NCI-H2171 (cell line): ENCODE measurements at places on chromosomes 1 and 21.

GRCh38 chr1:64241069-64241468 lies 37.6 kb downstream of the UBE2U start:
- DNase-seq: no peak

- DNase-seq: no peak
These were observed 151.0 kb downstream of the ST6GALNAC3 start for GRCh38 chr1:76225526-76225925.

DNA sequence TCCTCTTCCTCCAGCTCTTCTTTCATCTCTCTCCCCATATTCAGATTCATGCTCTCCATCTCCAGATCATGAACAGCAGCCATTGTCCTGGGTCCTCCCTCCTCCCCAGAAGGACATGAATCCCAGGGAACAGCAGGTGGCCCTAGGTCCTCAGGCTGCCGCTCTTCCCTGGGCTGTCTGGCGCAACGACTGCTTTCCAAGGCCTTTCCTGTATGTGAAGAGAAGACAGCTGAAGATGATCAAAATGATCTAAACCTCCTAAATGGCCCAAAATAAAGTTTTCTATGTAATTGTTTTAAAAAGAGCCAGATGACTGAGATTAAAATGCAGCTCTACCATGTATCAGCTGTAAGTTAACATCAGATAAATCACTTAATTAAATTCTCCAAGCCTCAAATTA lies 22.5 kb downstream of the RHBDL2 start:
- DNase-seq: no peak

- no peak for DNase-seq
These were observed 79.8 kb downstream of the PKN2 start for GRCh38 chr1:88763649-88764406.

GRCh38 chr21:32803651-32804050 lies 32.1 kb upstream of the PAXBP1 start:
- DNase-seq: no peak

DNA sequence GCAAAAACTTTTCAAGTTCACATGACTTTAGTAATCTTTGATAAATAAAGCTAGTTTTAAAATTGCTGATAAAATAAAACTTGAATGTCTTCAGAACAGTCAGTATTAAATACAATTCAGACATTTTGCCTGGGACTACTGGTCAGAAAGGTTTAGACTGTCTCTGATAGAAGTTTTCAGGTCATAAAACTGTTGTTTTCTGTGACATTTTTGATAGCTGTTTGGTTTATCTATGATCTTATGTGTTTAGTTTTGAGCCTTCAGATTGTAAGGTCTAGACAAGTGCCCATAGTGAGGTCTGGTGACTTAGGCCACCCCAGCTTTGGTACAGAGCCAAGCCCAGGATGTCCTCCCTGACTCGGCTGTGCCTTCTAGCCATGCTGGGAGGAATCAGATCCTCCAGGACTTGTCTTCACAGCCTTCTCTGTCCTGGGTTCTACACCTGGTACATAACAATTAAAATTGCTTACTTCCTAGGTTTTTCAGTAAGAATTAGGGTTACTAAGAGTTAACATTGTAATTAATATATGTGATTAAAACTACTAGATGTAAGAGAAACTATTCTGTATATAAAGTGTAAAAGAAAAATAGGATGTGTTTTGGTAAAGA lies 15.1 kb upstream of the DNAH14 start:
- DNase-seq: no peak

- no peak for DNase-seq
These were observed 1.5 kb downstream of the RALGPS2 start for GRCh38 chr1:178726545-178726944.

DNA sequence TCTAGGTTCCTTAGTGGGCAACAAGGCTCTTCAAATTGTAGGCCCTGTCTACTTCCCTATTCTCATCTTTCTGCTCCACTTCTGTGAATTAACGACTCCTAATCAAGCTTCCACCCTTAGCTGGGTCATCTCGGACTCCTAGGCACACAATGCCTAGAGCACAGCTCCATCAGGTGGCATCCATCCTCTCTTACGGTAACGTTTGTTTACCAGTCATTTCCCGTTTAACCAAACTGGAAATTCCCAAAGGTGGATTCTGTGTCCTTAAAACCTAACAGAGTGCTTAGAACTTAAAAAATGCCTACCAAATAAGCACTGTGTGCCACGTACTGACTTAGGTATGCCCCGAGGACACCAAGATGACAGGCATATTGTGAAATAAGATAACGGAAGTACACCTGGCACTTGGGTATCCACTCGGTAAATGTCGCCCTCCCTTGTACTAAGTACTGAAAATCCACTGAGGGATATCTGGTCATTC lies 1.5 kb downstream of the PARP1 start:
- no peak for DNase-seq

- DNase-seq: no peak
These were observed 424.3 kb downstream of the KCNT2 start for GRCh38 chr1:196183941-196184340.

GRCh38 chr1:244712669-244713068 lies 59.7 kb downstream of the DESI2 start:
- no peak for DNase-seq

- no peak for DNase-seq
These were observed 21.6 kb upstream of the RGL1 start for GRCh38 chr1:183783342-183783741.

DNA sequence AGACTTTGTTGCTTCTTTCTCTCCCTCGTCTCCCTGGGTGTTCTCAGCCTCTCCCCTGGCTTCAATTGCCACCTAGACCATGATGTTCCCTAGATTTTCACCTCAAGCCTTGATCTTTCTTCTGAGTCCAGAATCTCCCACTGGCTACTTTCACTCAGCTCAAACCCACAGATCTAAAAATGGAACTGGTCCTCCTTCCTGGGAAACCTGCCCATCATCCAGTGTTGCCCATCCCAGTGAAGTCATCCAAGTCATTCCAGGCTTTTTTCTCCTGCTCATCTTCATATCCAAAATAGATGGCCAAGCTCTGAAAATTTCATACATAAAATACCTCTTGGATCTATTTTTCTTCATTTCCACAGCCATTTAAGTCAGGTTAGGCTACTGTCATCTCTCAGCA lies 347.4 kb downstream of the KCNH1 start:
- DNase-seq: no peak

GRCh38 chr1:79040424-79041082 lies 34.0 kb upstream of the ADGRL4 start:
- DNase-seq: no peak

DNA sequence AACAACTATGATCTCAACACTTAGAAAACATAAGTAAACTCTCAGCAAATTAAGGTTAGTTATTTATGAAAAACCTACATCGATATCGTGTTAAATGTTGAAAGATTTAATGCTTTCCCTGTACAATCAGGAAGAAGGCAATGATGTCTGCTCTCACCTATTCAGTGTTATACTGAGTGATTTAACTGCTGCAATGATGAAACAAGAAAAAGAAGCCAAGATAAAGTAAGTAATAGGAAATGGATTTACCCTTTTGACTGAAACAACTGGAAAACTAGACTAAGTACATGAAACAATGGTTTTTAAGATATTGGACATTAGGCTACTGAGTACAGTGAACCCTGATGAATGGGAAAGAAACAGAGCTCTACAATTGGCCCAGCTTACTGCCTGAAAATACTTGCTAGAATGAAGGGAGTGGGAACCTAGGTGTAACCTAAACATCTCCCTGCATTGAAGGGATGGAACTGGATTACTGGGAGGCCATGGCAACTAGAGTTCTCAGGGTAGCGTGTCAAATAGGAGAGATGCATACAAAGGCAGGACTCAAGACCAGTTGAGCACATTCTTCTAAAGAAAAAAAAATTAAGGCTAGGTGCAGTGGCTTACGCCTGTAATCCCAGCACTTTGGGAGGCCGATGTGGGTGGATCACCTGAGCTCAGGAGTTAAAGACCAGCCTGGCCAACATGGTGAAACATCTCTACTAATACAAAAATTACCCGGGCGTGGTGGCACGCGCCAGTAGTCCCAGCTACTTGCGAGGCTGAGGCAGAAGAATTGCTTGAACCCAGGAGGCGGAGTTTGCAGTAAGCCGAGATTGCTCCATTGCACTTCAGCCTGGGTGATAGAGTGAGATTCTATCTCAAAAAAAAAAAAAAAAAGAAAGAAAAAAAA lies 37.3 kb downstream of the SNRPE start:
- no peak for DNase-seq

GRCh38 chr1:3695326-3696217 lies 43.3 kb downstream of the TP73 start:
- no peak for DNase-seq

- DNase-seq: peak; percentile 51
These were observed 11.7 kb upstream of the HSD11B1 start for GRCh38 chr1:209692745-209693504.

DNA sequence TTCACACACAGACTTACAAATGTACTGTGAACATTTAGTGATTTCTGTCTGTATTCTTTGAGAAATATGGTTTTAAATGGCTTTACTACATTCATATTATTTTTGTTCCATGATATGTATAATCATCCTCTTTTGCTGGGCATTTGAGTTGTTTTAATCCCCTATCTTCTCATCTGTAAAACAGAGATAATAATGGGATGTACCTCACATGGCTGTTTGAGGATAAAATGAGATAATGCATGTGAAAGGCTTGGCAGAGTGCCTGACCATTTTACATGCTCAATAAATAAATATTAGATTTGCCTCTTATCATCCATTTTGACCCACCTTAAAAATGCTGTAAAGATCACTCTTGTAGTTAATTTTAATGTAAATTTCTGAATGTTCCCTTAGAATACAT lies 197.2 kb downstream of the C1orf94 start:
- DNase-seq: no peak

DNA sequence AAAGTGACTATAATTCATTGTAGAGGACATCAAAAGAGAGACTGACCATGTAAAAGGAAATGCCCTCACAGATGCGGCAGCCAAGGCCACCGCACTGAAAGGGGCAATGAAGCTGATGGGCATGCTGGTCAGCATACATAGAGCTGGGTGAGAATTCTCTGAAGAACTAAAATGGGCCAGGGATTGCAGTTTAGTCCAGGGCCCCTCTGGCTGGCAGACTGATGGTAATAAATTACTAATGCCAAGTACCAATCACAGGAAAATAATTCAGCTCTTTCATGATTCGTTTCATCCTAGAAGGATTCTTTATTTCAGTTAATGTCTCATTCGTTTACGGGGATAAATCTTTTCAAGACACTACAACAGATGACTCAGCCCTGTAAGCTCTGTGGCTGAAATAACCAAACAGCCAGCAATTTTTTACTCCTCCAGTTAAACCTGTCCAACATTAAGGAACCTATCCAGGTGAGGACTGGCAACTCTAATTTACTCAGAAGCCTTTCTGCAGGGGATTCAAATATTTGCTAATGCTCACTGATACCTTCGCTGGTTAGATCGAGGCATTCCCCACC lies 56.9 kb upstream of the MAP1LC3C start:
- DNase-seq: no peak

GRCh38 chr1:241270016-241270415 lies 87.0 kb downstream of the RGS7 start:
- DNase-seq: no peak

DNA sequence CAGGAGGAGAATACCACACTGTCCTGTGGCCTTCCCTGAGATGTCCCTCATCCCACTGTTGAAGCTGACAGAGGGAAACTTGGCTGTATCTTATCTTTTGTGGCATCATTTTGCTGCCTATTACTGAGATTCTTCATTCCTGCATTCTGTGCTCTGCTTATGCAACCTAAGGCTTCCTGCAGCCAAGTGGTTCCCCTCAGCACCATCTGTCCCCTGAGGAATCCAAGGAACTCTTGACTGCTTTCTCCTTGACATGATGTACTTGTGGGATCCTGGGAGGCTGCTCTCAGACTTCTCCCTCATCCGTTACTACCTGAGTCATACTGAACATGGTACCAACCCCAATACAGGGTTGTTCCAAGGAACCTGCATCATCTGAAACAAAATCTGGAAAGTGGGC lies 21.1 kb upstream of the RIMKLA start:
- no peak for DNase-seq

GRCh38 chr1:110620686-110621085 lies 14.5 kb upstream of the KCNA2 start:
- DNase-seq: no peak

GRCh38 chr1:197145446-197146024 lies 934 bp downstream of the ASPM start:
- DNase-seq: no peak

GRCh38 chr1:63867429-63868176 lies 93.8 kb downstream of the ROR1 start:
- no peak for DNase-seq

DNA sequence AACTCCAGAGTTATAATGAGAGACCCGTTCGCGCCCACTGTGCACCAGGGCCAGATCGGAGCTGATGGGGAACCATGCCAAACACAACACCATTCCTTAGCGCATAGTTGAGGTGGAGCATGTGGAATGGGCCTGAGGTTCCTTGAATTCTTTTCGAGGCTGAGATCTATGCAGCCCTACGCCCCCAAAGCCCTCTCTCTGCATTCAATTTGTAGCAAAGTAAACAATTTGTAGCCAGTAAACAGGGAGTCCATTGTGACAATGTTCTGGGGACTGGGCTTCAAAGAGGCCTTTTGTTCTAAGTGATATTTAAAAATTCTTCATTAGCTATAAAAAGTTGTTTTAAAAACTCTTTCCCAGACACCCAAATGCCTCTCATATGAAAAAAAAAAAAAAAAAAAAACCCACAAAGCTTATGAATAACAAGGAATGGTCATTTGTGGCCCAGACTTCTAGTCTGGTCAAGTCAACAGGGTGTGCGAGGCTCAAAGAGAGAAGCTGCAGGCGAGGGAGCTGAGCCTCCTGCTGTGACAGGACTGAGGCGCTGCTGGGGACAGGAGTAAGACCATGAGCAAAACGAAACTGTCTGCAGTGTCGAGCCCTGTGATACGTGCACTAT lies 30.6 kb upstream of the KCNE2 start:
- DNase-seq: no peak

DNA sequence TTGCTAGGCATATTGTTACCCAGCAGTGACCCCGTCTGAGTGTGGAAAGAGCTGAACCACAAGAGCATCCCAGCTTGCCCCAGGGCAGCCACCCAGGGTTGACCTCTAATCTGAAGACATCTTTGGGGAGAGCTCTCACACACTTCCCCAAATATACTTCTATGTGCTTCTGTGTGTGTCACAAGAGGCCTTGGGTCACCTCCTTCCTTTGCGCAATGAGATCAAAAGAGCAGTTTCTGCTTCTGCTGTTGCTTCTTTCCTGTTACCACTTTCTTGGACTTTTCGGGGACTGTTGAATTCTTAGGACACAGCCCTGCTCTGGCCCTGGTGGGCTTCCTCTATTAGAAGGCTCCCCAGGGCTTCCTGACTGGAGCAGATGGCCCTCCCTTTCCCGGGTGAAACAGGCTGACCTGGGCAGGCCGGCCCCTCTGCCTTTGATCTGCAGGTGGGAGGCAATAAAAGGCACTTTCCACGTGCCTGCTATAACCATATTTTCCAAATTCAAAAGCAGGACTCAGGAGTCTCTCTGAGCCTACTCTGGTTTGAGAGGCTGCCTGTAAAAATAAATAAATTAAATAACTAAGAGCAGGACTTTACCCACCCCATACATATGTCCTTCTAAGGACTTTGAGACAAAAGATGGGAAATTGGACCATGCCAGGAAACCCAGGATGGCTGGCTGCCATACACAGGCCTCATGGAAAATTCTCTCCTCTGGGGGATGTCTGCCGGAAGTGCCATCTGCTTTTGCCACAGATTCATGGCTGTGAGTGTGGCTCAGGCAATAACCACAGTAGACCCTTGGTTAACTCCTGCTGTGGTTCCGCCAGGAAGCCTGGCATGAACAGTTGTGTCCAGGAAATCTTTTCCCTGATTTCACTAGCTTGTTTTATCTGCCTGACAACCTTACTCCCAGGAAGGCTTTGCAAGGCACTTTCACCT lies 28.3 kb upstream of the RCSD1 start:
- no peak for DNase-seq

- no peak for DNase-seq
These were observed 123.7 kb downstream of the ACTL8 start for GRCh38 chr1:17878837-17879236.
